CD4-positive, alpha-beta T cell treated with Interleukin-15 for 1 hour (primary cell): ENCODE measurements at places on chromosomes 2 and 18.

- DNase-seq, result no peak
These were observed 11.7 kb downstream of the ARHGAP28 start for GRCh38 chr18:6741232-6741663.

- DNase-seq, result no peak
These were observed 2.8 kb downstream of the PCBP1 start for GRCh38 chr2:70089983-70090525.

DNA sequence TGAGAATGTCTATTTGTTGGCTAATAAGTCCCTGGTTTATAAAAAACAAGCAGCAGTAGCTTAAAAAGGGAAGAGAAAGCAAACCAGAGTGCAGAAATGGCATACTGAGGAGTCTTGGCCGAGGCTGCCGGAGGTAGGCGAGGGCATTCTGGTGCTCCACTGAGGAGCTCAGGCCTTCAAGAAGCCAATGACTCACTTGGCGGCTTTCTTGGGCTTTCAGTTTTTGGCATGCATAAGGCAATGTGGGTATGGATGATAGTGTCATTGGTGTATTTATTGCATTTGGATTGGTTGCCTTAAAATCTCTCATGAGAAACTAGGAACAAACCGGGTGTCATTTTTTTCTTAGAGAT is 119.6 kb upstream of the ARL5A start:
- DNase-seq, result peak; percentile 24

- no peak for DNase-seq
These were observed 111.4 kb downstream of the THNSL2 start for GRCh38 chr2:88281302-88282217.

DNA sequence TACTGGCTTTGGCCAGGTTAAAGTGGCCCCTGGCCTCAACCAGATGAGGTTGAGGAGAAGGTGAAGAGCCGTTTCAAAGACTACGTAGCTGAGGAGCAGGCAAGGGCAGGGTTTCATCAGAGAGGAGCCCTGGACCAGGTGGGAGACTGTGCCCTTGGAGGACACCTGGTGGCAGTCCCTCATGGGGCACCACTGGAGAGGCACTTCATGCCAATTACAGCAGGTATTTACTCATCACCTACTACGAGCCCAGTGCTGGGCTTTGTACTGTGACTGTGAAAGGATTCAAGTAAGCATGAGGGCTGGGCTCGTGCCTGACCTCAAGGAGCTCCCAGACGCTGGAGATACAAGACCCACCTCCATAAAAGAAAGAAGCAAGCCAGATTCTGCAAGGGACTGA is 37.6 kb downstream of the SMAD7 start:
- DNase-seq, result peak; percentile 66
